ENCODE measurements at places on chromosomes 4 and X.
A peak's percentile ranks its signal among the peaks of the same experiment; 100 is the strongest.

- DNase-seq, result no peak
Observed at GRCh38 chrX:106100442-106100841, 61.9 kb upstream of the SERPINA7 start.

- DNase-seq, result no peak
Observed at GRCh38 chr4:174989791-174990190, 71.6 kb downstream of the ADAM29 start.

DNA sequence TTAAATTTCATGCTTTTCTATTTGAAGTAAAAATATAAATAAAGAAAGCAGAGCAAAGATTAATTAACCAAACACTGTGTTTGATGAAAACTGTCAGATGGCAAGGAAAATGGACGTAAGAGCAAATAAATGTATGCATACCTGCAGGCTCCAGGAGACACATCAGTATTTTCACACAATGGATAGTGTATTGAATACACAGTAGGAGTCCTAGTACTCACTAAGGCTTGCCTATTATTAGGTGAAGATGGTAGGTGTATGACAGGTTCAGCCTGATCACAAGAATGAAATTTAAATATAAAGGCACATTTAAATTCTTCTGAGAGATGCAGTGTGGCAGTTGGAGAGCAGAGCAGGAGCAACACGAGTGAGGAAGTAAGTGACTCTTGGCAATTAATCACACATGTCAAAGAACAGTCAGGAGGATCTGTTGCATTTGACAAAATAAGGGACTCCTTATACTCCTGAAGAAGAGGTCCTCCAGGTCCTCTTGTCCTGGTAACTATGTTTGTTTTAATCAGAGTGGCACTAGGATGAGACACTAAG, 106.0 kb upstream of the NDST4 start:
- DNase-seq, result no peak

GRCh38 chrX:49053223-49054072, 5.4 kb upstream of the CCDC120 start:
- no peak for DNase-seq

- no peak for DNase-seq
Observed at GRCh38 chr4:113582737-113583136, 178.8 kb downstream of the CAMK2D start.

- no peak for DNase-seq
Observed at GRCh38 chr4:16344853-16345252, 118.6 kb upstream of the TAPT1 start.

DNA sequence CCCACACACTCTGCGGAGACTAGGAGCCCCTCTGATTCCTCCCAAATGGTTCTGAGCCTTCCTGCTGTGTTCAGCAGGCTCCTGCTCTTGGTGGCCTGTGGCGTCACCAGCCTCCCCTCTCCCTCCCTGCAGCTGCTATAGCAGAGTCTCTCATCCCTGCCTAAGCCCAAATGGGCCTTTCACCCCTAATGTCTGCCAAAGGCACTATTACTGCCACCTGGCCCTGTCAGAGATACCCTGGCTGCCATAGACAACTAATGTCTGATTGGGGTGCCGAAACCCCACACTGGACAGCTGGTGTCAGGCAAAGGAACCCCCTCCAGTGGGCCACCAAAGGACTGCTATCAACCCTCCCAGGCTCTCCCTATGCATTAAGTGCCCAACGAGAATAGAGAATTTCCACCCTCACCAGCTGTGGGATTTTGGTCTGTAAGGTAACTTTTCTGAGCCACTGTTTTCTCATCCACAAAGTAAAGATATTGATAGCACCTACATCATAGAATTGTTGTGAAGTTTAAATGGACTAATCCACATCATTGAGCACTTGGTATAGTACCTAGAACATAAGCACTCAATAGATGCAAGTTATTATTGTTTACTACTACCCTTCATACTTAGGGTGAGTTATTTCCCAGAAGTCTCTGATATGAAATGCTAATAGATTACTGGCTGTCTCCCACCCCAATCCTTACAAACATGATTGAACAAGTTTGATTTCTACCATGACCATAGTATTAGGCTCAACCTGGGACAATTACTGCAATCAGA, 421.3 kb downstream of the MID1IP1 start:
- no peak for DNase-seq

DNA sequence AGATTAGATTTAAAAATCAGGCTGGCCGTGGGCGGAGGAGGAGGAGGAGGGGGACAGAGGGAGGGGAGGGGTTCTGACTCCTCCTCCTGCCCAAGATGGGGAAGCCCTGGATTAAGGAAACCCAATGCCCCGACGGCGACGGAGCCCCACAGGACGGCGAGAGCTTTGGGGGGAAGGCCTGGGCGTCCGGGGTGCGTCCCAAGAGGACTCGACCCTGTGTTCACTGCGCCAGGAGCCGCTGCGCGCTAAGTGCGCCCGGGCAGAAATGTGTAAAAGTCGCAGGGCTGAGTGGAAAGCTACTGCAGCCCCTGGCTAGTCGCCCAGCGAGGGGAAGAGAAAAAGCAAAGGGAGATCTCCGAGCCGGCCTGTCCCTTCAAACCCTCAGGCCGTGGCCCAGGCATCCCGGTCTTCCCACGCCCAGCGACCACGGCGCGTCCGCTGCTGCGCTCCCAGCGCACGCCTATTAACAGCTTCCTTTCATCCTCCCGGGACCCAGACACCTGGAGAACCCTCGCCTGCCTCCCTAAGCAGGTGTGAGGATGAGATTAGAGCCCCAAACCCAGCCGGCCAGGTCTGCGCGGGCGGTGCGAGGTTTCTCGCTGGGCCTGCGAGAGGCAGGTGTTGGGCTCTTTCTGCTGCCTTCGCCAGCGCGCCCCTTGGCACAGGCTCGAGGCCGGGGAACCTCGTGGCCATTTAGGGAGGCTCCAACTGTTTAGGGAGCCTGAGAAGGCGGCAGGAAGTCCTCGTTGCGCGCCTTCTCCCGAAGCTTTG, 1.4 kb upstream of the RPS6KA3 start:
- DNase-seq, result no peak

GRCh38 chrX:42491137-42491907, 286.6 kb downstream of the PPP1R2C start:
- no peak for DNase-seq

DNA sequence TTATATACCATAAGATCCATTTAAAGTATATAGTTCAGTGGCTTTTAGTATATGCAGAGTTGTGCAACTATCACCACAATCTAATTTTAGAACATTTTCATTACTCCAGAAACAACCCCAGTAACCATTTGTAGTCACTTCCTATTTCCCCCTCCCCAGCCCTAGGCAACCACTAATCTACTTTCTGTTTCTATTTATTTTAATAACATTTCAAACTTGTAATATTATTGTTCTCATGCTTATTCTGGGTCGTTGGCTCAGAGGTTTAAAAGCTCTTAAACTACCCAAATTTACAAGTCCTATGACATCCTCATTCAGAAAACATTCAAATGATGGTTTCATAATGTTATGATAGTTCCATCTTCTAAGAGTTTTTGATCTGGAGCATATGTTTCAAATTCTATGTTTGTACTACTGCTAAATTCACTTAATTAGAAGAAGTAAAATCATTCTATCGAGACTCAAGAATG, 18.4 kb downstream of the XIAP start:
- DNase-seq, result peak; percentile 4

DNA sequence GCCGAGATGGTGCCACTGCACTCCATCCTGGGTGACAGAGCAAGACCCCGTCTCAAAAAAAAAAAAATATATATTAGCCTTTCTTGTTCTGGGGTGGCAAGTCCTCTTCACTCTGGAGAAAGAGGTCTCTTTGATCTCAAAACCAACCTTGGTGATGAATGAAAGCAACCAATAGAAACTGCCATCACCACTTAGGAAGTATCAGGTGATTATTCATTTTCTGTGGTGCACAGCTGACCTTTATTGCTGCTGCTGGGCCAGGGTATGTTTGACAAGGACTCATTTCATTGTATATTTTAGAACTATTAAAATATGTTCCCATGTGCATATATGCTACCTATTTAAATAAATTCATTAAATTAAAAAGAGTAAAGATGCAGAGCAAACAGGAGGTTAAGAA, 76.0 kb upstream of the KIT start:
- no peak for DNase-seq

GRCh38 chrX:13797512-13797911, 19.4 kb downstream of the GPM6B start:
- no peak for DNase-seq

- peak; percentile 69 for DNase-seq
Observed at GRCh38 chrX:134004084-134004483, 18.7 kb upstream of the GPC3 start.

- no peak for DNase-seq
Observed at GRCh38 chrX:50000937-50001542, 78.6 kb downstream of the CLCN5 start.

DNA sequence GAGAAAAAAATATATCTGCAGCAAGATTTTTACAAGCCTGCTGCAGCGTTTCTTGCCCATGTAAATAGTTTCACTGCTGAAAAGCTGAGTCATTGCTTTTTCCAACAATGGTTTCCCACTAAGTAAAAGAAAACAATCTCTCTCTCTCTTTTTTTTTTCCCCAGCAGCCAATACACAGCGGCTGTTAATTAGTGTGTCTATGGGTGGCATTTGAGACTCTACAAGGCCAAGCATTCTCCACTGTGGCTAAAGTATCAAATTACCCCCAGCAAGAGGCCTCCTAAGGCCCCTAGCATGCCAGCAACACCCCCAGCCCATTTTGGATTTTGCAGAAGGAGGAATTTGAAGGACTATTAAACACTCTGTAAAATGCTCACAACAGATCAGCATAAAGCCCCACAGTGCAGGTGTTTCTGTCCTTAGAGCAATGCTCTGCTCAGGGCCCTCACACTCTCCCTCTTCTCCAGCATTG, 837.4 kb downstream of the TRIML1 start:
- peak; percentile 57 for DNase-seq

DNA sequence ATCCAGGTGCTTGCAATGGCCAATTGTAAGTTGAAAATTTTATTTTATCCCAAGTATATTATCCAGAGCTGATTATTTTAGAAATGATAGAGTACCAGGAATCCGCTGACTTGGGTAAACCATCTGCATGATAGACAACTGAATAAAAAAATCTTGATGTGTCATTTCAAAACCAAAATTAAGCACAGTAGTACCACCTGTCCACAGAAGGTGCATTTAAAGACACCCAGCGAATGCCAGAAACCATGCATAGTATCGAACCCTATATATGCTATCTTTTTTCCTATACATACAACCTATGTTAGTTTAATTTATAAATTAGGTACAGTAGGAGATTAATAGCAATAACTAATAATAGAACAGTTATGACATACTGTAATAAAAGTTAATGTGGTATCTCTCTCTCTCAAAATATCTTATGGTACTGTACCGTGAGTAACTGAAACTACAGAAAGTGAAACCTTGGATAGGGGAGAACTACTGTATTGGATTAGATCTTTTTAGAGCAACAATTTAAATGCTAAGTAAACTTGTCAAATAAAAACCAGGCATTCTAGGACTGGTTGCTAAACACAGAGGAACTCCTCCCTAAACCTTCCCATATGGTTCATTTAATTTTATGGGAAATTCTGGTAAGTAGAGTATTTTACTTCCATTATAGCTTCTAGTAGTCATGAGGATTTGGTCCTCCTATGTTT, 6.2 kb downstream of the NEIL3 start:
- DNase-seq, result no peak

GRCh38 chrX:120560842-120561633, at the start of gene CUL4B:
Gene CUL4B, minus strand, starts transcription at chrX:120560962. Its CDS starts 324 bp downstream, at chrX:120560638.
- DNase-seq, result peak; percentile 96

DNA sequence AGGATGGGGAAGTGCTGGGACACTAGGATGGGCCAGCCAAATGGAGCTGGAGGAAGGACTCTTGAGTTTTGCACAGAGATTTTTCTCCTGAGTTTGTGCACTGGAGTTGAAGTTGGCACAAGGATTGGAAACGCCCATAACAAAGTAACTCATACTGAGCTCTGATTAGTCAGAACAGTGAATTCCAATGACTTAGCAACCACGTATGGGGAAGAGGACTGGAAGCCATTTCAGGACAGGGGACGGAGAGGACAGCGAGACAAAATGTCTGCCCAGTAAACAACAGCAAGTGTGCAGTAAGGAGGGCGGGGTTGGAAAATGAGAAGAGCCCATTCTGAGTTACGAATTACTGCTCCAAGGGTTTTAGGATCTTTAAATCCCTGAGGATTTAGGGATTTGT, 5.9 kb downstream of the RIPPLY1 start:
- no peak for DNase-seq

DNA sequence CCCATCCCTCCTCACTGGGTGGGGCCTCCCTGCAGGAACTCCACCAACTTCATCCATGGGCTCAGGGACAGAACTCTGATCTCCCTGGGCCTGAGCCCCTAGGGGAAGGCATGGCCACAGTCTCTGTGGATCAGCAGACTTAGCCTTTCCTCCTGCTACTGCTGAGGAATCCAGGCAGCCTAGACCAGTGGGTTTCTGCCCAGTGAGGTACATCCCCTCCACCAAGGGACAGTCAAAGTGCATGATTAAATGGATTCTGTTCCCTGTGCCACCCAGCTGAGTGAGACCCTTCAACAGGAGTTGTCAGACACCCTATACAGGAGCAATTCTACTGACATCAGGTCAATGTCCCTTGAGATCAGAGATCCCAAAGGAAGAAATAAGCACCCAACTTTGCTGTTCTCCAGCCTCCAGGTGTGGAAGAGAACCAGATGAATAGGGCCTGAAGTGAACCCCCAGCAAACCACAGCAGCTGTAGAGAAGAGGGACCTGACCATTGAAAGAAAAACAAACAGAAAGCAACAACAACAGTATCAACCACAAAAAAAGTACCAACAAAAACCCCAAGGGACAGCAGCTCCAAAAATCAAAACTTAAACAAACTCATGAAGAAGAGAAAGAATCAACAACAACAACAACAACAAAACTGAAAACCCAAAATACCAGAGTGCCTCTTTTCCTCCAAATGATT, 84.8 kb downstream of the CHIC1 start:
- DNase-seq, result no peak

GRCh38 chr4:39118034-39118658, 56.1 kb downstream of the KLHL5 start:
- DNase-seq, result no peak

- no peak for DNase-seq
Observed at GRCh38 chr4:24745172-24745895, 50.0 kb upstream of the SOD3 start.

GRCh38 chrX:3815896-3816664, 102.6 kb upstream of the PRKX start:
- peak; percentile 46 for DNase-seq

- no peak for DNase-seq
Observed at GRCh38 chr4:41218703-41219102, 4.4 kb upstream of the APBB2 start.

DNA sequence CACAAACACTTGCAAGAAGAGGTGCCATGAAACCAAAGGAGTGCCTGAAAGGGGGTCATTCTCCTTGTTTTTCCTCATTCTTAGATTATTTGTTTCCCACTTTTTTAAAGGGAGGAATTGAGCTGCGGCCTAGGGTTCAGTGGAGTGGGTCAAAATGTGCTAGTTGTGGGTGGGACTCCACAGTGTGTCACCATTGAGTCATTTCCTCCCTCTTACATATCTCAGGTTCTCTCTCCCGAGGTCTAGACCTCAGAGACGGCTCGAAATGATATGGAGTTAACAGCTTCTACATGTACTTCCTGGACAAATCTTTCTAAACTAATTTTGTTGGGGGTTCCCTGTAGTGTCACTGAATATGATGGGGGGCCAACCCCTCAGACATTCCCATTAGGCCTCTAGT, 328.4 kb upstream of the SPANXN1 start:
- no peak for DNase-seq

Data from MCF 10A (cell line).